H7 (cell line): ENCODE measurements at places on chromosomes 2 and 18.

- DNase-seq, result no peak
Measured at GRCh38 chr18:23105581-23106219, 29.6 kb upstream of the CABLES1 start.

DNA sequence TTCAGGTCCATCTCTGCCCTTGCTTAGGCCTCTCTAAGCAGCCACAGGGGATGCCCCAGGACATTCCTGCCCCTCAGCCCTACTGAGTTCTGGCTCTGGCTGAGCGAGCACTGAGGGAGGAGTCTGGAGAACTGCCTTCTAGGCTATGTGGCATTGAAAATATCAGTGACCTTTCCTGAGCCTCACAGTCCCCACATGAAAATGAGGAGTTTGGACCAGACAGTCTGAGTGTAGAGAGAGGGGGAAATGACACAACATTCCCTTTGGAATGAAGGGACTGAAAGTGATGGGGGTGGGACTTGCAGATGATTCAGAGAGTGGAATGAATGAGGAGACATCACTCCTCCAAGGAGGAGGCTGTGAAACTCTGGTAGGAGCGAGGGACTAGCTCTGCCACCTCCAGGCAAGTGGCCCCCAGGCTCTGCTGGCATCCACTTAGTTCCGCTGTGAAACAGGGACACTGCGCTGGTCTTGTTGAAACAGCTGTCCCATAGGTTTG is 8.0 kb downstream of the TNS1 start:
- DNase-seq, result no peak

DNA sequence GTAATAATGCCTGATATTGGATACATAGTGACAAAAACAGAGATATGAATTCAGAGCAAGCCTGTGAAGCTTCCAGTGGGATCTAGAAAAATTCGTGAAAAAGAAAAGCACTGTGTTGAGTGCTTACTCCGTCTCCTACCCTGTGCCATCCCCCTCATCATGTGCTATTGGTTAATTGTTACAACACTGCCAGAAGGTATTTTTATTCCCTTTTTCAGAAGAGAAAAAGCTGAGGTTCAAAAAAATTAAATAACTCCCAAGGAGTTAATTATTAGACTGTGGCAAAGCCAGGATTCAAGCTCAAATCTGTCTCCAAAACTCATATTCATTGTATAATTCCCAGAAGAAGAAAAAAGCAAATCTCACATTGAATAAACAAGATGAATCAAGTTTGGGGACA is 735.5 kb upstream of the ACVR2A start:
- no peak for DNase-seq

DNA sequence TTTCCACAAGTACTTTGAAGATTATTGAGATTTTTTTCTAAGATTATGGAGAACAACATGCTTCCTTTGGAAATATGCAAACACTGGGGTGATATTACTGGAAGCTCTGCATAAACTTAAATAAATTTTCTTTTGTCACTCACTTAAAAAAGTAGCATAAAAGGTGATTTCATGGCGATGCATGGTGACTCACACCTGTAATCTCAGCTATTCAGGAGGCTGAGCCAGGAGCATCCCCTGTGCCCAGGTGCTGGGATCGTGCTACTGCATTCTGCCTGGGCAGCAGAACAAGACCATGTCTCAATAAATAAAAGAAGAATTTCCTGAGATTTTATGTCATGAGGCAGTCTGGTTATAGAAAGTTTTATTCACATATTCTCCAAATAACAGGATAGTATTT is 679.1 kb upstream of the CDH2 start:
- DNase-seq, result no peak

- no peak for DNase-seq
Measured at GRCh38 chr2:2880938-2881337, 496.7 kb downstream of the EIPR1 start.

- DNase-seq, result no peak
Measured at GRCh38 chr2:218743068-218743467, 32.4 kb downstream of the TTLL4 start.

- no peak for DNase-seq
Measured at GRCh38 chr2:40358783-40359182, 93.1 kb downstream of the SLC8A1 start.

GRCh38 chr18:551404-552061 is 28.6 kb upstream of the CETN1 start:
- DNase-seq, result no peak

GRCh38 chr2:182667315-182667695 is 48.8 kb upstream of the DNAJC10 start:
- no peak for DNase-seq

DNA sequence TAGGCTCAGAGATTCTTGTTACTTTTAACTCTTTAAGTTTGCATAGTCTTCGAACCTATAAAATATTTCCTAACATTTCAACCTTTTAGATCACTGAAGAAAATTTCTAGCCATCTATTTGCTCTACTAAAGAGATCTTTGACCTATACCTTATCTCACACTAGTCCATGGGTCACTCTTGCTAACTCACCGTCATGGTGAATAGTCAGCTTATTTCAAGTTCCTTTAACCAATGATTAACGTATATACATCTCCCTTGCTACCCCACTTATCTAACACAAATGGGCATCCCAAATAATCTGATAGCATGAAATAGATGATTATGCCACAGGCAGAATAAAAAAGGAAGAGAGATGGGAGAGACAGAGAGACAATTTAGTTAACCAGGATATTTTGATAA is 303.1 kb downstream of the GPD2 start:
- no peak for DNase-seq

DNA sequence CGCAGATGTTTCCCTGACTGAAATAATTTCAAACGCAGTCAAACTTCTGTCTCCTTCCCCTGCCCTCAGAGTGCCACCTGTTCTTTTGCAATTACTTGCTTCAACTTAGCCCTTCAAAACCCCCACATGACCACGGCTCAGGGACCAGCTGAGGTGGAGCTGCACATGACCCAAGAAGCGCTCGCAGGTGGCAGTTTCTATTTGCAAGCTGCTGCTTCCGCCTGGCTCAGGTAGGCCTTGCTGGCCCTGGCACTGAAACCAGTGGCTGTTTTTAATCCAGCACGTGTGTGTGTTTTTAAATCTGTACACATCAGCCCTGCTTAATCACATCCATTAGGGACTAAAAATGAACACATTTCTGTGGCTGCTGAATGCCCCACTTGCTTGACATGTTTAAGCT is 95.3 kb downstream of the CCDC93 start:
- no peak for DNase-seq

- DNase-seq, result no peak
Measured at GRCh38 chr2:190515687-190516086, 18.8 kb downstream of the NEMP2 start.

GRCh38 chr2:98474979-98475632 is 30.4 kb downstream of the INPP4A start:
- peak; percentile 50 for DNase-seq

- no peak for DNase-seq
Measured at GRCh38 chr2:241084856-241085444, 17.1 kb downstream of the MTERF4 start.

GRCh38 chr2:46490521-46491141 is 11.3 kb downstream of the TMEM247 start:
- DNase-seq, result peak; percentile 37

DNA sequence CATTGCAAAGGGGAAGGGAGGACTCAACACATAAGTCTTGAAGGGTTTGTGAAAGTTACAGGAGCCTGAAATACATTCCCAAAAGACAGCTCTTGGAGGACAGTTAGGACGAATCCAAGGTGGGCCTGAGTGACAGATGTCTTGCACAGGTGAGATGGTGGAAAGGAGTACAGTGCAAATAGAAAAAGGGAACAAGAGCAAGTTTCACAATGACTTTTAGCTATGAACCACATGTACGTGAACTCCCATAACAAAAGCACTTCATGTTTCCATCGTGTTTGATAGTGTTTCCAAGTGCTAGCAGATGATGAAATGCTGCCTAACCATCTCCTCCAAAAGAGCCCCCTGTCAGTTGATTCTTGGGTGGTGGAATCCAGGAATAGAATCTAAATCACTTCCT is 1.8 kb downstream of the IL18RAP start:
- no peak for DNase-seq

- DNase-seq, result no peak
Measured at GRCh38 chr18:13433685-13434084, 215.1 kb downstream of the LDLRAD4 start.

DNA sequence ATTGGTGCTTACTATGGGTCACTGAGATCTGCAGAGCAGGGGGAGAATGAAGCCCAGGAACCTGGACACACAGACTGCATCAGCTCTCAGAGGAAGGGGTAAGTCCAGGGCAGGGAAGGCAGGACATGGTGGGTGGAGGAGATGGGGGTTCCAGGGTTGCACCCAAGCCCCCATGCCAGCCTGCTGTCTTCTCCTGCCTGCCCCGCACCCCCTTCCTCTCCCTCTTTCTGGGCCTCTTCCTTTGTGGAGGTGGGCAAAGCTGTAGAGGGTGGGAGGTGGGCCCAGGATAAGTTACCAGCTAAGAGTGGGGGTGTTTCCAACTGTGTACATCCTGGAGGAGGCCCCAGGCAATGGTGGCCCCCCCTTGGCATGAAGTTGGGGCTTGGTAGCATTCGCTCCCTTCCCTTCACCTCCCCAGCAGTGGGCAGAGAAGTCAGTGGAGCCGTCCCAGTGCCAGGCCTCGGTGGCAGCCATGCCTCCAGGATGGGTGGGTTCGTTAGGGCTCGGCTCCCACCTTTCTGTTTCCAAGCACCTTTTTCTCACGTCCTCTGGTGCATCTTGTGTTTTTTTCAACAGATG is 132.2 kb downstream of the CLIP4 start:
- DNase-seq, result no peak

DNA sequence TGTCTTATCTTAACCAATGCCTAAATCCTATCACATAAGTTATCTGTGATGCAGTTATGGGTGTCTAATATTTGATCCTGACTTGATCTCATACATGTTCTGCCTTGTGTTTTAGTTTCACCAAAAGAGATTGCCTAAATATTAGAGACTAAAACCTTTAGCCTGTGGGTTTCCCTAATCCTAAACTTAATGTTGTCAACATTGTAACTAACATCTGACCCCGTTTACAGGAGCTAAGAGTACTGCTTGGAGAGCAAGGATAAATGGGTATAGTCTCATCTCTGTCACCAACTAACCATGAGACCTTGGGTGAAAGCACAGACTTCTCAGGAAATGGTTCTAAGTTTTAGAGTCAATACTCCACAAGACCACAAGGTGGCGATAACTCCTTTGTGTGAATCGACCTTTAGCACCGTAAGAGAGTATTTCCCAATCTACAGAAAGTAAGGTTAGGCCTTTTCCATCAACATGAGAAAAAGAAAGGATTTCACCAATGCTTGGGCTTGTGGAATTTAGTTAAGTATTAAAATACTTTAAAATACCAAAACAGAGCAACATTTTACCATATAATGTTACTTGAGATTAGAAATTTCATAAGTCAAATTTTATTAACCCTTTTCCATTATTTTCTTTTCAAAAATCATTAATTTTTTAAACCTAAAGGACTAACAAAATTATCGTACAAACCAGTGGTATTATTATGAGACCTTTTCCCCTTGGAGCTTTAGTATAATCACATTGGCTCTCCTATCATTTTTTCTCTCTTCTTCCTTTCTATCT is 60.5 kb downstream of the G6PC2 start:
- DNase-seq, result peak; percentile 7

- DNase-seq, result no peak
Measured at GRCh38 chr2:44315945-44316344, 40.7 kb downstream of the SLC3A1 start.

DNA sequence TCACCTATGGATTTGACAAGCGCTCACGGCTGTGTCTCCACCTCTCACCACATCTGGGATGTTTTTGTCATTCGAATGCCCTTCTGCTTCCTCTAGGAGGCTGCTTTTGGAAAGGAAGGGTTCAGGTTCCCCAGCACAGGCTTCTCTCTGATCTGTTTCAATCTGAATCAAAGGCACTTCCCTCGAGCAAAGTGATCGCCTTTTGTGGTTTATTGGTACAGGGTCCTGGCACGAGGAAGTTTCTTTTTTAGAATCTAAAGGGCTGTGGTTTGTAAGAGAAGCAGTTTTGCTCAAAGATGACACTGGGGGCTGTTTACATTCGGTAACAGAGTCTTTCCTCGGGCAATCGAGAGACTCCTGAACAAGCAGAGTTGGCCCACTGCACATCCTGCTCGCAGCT is 145.0 kb downstream of the DAW1 start:
- peak; percentile 26 for DNase-seq

GRCh38 chr2:1718339-1719220 is 25.7 kb downstream of the PXDN start:
- DNase-seq, result peak; percentile 45

- DNase-seq, result peak; percentile 51
Measured at GRCh38 chr2:43132683-43133301, 93.6 kb downstream of the ZFP36L2 start.

- no peak for DNase-seq
Measured at GRCh38 chr18:56676639-56677038, 25.5 kb downstream of the WDR7 start.

DNA sequence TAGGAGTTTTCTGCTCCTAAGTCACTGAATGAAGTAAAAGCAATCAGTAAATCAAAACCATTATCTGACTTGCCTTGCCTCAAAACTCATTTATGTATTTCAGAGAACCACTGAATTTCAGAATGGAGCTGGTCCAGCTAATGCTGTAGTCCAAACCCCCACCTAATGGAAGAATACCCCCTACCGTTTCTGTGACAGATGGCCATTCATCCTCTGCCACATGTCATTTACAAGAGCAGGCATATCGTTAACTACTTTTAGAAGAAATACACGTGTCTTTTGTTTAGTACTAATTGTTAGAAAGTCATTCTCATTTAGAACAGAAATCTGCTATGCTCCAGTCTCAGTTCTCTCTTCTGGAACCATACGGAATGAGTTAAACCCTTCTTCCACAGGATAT is 12.8 kb upstream of the GALNT5 start:
- DNase-seq, result no peak

DNA sequence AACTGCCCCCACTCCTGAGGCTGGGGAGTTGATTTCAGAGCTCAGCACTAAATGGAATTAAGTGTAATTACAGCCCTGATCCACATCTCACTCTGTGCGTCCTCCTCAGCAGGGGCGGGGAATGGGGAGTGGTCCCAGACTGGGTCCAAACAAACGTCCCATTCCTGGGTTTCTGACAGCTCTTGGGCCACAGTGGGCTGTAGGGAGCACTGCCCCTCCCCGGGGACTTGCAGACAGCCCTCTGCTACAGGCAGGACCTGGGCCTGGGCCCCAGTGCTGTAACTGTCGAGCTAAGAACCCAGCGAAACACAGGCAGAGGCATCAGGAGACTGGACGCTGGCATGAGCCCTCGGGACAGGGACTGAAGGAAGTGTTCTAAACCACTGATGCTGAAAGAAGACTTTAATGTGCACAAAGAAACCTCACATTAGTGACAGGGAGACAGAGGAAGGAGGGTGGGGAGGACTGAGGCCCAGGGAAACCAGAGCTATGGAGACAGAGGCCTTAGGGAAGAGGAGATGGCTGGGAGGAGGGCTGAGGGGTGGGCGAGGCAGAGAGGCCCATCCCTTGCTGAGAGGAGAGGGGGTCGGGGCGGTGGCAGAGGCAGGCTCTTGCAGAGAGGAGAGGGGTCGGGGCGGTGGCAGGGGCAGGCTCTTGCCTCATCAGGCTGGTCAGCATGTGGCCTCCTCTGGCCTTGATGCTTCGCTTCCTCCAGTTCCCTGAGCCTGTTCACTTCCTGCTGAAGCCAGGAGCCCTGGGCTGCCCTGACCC is 5.8 kb upstream of the SEMA4C start:
- peak; percentile 88 for DNase-seq

- no peak for DNase-seq
Measured at GRCh38 chr2:129661935-129662334, 317.5 kb upstream of the RAB6C start.
